ENCODE measurements at places on chromosomes 13 and 19. TPM values are rescaled to one million over a fixed set of nuclear protein-coding genes. Genes with fewer than 3 reads are reported as not detected.

GRCh38 chr19:4904481-4904880 lies 1.8 kb upstream of the ARRDC5 start:
- no peak for DNase-seq
- no peaks in the 10 kb centered on the region for H3K36me3 ChIP-seq
- peaks cover 17% of the 10 kb centered on the region for H3K4me1 ChIP-seq

NTN5 gene
- total RNA-seq: 0.24 TPM

ATP4B gene
- not detected for total RNA-seq

ZNF540 gene
- total RNA-seq: 0.82 TPM

- H3K4me1 ChIP-seq: no peaks in the 10 kb centered on the region
- H3K4me3 ChIP-seq: no peak overlapping the region
- H3K27me3 ChIP-seq: peaks cover 6% of the 10 kb centered on the region
- DNase-seq: no peak
Measured at GRCh38 chr19:28710278-28710677, 502.7 kb downstream of the UQCRFS1 start.

- H3K36me3 ChIP-seq: no peaks in the 10 kb centered on the region
- H3K4me3 ChIP-seq: no peak overlapping the region
- no peaks in the 10 kb centered on the region for H3K27me3 ChIP-seq
- peaks cover 5% of the 10 kb centered on the region for H3K4me1 ChIP-seq
Measured at GRCh38 chr13:50452756-50453155, 390.7 kb downstream of the DLEU7 start.

DNA sequence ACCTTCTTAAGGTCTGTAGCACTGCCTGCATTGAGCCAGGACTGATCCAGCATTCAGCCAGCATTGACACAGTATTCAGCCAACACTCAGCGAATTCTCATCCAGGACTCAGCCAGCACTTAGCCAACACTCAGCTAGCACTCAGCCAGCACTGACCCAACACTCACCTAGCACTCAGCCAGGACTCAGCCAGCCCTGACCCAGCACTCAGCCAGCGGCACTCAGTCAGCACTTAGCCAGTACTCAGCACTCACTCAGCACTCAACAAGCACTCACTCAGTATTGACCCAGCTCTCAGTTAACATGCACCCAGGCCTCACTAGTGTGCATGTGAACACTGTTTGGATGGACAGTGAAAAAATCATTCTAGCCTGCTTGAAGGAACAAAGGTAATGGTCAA lies 55.0 kb downstream of the TSHZ3 start:
- no peaks in the 10 kb centered on the region for H3K4me1 ChIP-seq
- H3K27ac ChIP-seq: no peak overlapping the region
- H3K27me3 ChIP-seq: no peaks in the 10 kb centered on the region
- DNase-seq: no peak
- H3K36me3 ChIP-seq: no peaks in the 10 kb centered on the region
- no peak overlapping the region for H3K4me3 ChIP-seq

GRCh38 chr19:38538386-38538785 lies 79.4 kb downstream of the MAP4K1 start:
- H3K4me3 ChIP-seq: peak overlapping the region; percentile 7
- H3K27ac ChIP-seq: peak overlapping the region; percentile 86
- H3K27me3 ChIP-seq: peaks cover 22% of the 10 kb centered on the region
- H3K36me3 ChIP-seq: peaks cover 13% of the 10 kb centered on the region
- H3K4me1 ChIP-seq: peaks cover 29% of the 10 kb centered on the region

SLC6A16 gene
- total RNA-seq: 0.86 TPM

DNA sequence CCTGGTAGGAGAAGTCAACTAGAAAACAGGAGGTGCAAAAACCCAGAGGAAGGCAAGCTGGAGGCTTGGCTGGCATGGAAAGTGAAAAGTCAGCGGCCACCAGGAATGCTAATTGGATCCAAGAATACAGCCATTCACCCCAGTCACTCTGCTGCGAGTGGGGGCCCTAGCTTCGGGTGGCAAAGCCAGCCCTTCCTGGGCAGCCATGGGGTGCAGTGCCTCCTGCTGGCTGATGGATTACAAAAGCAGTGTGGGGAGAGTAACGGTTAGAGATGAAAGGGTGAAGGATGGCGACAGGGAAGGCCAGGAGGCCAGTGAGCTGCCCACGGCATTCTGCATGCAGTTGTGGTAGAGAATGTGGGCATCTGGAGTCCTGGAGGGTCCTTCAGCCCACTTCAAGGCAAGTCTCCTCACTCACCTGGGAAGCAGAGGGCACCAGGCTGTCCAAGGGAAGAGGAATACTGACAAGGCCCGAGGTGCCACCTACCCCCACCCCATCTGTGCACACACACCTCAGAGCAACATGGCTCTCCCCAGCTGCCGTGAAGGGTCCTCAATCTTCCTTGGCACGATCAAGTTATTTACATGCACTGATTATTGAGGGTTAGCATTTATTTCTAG lies 20.3 kb upstream of the EPHX3 start:
- DNase-seq: no peak
- H3K27ac ChIP-seq: peak overlapping the region; percentile 34
- H3K4me1 ChIP-seq: no peaks in the 10 kb centered on the region
- no peaks in the 10 kb centered on the region for H3K27me3 ChIP-seq

- DNase-seq: no peak
- no peak overlapping the region for H3K4me3 ChIP-seq
- H3K27me3 ChIP-seq: no peaks in the 10 kb centered on the region
- H3K27ac ChIP-seq: no peak overlapping the region
- H3K4me1 ChIP-seq: no peaks in the 10 kb centered on the region
- no peaks in the 10 kb centered on the region for H3K36me3 ChIP-seq
Measured at GRCh38 chr13:99693852-99694611, 192.8 kb downstream of the TM9SF2 start.
